Fibroblast of skin of left quadriceps (primary cell): ENCODE measurements at places on chromosomes 5 and 9.

GRCh38 chr5:176608937-176609723, 826 bp downstream of the GPRIN1 start:
- no peak for DNase-seq

GRCh38 chr5:120657104-120657503, 193.0 kb downstream of the PRR16 start:
- DNase-seq, result no peak

- no peak for DNase-seq
Measured at GRCh38 chr5:21806271-21806670, 1046.9 kb downstream of the CDH12 start.

- no peak for DNase-seq
Measured at GRCh38 chr5:134132372-134133187, 18.1 kb downstream of the TCF7 start.

DNA sequence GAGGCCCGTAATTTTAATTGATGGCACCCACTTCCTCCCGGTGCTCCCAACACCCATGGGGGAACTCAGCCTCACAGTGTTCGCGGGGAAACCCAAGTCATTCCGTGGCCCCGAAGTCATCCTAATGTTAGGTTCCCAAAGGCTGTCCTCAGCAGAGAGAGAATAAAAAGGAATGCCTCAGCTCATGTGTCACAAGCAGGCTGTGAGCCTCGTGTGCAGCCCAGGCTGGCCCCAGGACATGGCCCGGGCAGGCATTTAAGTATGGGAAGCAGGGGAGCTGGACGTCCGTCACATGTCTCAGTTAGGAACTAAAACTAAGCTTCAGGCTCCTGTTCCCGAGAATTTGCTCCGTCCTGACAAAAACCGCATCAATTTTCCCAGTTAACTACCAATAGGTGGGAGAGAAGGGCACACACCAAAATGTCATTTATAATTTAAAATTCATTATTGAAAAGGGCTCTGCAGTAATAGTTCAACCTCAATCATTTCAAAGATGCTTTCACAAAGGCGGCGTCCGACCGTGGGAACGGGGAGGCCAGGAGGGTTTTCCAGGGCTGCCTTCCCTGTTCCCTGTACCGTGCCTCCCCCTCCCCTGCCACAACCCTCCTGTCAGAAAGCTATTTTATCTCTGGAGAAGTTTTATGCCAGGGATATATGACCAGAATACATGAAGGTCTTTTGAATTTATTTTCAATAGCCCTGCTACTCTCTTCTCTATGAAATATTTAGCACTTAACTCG, 137.3 kb downstream of the FSTL4 start:
- DNase-seq, result no peak

- DNase-seq, result no peak
Measured at GRCh38 chr5:23405316-23406068, 101.9 kb upstream of the PRDM9 start.

- no peak for DNase-seq
Measured at GRCh38 chr5:122694884-122695283, 80.0 kb upstream of the SNX2 start.

DNA sequence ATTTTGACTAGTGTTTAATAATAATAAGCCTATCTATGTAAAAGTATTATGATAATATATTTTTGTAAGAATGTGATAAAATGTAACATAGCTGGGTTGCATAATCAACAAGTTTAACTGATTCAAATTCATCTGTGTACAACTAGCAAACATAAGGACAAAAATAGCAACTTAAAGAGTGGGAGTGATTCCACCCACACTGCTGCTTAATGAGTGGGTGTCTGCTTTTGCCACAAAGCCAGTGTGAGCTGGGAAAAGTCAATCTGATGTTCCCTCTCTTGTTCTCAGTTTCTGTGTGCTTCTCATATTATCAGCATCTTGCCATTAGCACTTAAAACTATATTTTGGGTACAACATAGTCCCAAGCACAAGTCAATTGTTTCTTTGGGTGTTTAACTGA, 111.1 kb upstream of the DPYSL3 start:
- DNase-seq, result no peak

- DNase-seq, result no peak
Measured at GRCh38 chr5:6338871-6339270, 39.5 kb downstream of the MED10 start.

DNA sequence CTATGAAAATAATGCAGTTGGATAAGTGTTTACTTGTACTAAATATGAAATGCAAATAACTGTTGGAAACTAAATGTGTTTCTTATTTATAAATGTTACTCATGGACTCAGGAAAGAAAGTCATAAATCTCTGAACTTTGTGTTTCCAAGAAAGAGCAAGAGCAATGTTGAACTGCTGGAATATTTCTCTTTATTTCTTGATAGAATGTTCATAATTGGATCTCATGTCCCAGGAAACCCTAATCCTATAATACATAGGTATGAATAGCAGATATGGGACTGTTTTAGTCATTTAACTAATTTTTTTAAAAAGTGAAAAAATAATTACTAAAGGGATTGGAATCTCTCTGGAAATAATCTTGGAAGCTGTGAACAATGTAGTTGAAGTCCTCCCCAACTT, 245.0 kb upstream of the ACTBL2 start:
- no peak for DNase-seq

- no peak for DNase-seq
Measured at GRCh38 chr9:36945999-36946398, 88.1 kb downstream of the PAX5 start.

GRCh38 chr9:122835313-122835731, 6.9 kb upstream of the PDCL start:
- no peak for DNase-seq

DNA sequence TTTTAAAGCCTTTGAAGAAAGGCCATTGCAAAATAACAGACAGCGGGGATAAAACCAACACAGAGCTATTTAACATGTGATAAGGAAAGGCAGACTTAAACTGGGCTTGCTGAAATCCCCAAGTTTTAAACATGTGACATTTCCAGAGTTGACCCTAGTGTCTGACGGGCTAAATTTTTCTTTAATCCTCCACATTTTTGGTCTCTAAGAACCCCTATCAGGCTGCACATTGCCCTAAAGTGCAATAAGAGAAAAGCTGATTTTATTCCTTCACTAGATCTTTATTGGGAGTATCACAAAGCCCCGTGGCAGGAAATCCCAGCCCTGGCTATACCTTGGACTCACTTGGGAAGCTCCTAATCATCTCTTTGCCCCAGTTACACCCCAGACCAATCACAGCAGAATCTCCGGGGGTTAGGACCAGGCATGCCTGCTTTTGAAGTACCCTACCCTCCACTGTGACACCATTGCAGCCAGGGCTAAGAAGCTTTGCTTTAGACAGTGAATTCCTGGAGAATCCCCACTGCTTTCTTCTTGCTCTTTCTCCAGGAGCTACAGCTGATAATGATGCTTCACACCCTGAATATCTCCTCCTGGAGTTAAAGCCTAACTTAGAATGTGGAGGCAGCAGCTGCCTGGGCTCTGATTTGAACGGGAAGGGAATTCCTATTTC, 20.1 kb upstream of the COL15A1 start:
- no peak for DNase-seq

GRCh38 chr5:132463811-132464155, 26.8 kb downstream of the IRF1 start:
- DNase-seq, result no peak

DNA sequence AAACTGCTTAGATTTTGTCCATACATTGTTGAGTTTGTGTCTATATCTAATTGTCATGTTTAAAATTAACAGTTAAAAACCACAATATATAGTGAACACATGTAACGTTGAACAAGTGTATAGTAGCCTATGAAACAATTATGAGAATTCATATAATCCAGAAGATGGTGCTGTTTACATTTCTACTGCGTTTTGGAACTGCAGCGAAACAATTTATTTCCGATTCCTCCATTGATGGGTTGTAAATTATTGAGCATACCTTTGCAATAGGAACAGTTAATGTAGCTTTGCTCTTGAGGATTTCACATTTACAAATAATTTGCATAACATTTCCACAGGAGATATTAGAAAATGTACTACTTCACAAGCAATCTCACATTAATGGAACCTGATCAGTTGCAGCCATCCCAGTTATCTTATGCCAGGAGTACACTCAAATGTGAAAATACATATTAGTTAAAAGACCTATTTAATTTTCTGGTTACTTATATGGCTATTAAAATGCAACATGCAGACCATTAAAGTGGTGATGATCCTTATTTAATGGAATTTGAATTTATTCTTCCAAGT, 411.8 kb downstream of the CDH10 start:
- DNase-seq, result no peak

GRCh38 chr5:65141493-65141892, 340.2 kb downstream of the ADAMTS6 start:
- DNase-seq, result no peak

DNA sequence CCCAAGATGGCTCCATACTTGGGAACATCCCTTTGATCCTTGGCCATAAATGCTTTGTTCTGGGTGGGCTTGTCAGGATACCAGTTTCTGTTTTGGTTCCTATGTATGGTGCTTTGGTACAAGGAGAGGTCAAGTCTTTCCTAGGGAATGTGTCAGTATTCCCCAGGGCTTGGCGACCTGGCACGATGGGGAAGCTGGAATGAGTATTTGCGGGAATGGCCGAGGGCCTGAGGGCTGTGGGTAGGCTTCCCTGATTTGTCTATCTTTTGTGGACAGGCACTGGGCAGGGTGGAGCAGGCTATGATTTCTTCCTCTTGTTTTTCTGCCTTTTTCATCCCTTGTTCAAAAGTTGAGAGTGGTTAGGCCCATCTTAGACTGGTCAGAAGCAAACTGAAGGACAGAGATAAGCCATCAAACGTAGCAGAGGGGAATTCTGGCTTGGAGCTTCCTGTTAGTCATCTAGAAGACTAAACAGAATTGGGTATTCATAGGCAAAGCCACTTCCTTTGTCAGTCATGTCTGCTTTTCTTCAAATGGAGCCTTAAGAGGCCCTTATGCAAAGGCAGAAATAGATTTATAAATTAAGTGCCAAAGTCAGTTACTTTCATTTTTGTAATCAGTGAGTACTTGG, 13.7 kb downstream of the DOCK2 start:
- no peak for DNase-seq

GRCh38 chr9:135828656-135829055, 78.7 kb downstream of the CAMSAP1 start:
- no peak for DNase-seq

- DNase-seq, result no peak
Measured at GRCh38 chr9:108278341-108278740, 577.4 kb downstream of the ACTL7B start.

- DNase-seq, result no peak
Measured at GRCh38 chr9:94287877-94288513, 28.9 kb downstream of the ZNF169 start.

DNA sequence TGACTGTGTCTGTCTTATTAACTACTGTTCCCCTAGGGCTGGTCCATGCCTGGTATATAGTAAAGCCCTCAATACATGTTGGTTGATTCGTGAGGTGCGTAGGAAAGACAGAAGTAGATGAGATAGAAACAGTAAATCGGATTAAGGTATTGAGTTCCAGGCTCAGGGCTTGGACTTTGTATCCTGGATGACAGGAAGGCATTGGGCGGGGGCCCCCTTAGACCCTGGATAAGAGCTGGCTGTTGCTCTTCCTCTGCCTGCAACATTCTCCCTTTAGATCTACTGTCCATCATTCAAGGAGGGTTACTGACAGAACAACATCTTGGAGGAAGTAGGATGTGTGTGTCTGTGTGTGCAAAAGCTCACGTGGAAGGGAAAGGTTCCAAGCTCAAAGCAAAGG, 31.2 kb upstream of the CTNNA1 start:
- no peak for DNase-seq

DNA sequence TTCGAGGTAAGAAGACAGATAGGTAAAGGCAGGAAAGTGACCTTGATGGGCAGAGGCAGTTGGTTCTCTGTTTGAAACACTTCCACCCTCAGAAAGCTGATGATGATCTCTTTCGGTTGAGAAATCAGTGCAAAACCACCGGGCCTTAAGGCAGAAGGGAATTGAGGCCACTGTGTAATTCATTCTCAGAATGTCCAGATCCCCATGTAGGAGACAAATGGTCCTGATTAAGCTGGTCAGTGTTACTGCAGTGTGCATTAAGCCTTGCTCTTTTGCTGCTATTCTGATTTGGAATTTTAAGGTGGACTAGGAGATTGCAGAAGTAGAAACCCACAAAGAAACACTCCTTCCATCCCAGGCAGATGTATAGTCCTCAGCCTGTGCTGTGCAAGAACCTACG, 255.2 kb downstream of the ARHGAP26 start:
- DNase-seq, result no peak

DNA sequence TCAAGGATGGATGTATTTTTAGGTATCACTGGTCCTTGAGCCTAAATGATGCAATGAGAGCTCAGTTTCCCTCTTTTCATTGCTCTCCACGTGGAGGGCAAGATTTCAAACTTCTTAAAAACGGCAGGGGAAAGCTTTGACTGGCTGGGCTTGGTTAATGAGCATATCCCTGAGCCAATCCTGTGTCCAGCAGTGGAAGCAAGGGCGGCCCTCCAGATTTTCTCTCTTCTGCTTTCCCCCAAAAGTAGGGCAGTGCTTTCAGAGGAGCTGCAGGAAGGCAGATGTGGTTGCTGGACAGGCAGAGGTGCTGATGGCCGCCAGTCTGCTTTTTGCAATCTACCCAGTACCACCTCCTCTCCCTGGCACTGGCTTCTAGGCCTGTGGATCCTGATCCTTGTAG, 30.0 kb upstream of the TBC1D2 start:
- no peak for DNase-seq

- no peak for DNase-seq
Measured at GRCh38 chr9:38067859-38068681, 957 bp downstream of the SHB start.

DNA sequence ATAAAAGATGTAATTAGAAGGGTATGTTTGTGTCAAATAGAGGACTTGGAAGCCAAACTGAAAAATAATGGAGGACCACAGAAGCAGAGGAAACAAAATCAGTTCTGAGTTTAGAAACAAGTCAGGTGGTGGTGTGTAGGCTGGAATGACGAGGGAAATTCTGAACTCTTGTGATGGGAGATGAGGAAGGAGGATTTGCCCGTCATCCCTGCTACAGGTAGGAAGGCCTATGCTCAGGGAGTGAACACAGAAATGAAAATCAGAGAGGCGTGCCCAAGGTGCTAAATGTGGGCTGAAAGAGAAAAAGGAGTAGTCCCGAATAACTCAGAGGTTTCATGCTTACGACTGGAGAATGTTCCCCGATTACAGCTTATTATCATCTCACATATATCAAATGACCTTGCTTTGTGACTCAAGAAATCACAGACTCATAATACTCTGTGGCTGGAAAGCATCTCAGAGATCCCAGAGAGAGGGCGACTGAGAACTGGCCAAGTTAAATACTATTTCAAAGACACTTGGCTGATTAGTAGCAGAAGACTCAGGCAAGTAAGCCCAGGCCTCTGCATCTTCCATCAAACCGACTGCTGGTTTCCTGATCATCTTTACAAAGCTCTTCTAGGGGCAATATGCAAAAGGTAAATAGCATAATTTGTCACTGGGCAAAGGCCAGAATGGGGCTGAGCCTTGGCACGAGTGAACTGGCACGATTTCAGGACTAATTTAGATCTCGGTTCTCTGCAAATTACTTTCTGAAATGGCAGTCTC, 126.0 kb downstream of the SUSD1 start:
- no peak for DNase-seq

GRCh38 chr9:97900103-97900737, 22.1 kb downstream of the TRMO start:
- no peak for DNase-seq
